Kidney (tissue), 22 donors: ENCODE measurements at places on chromosomes 6 and 20. TPM values are rescaled to one million over a fixed set of nuclear protein-coding genes. Genes with fewer than 3 reads are reported as not detected.

Gene TPD52L1
- polyA plus RNA-seq: 91.1 TPM

- DNase-seq: no peak
Observed at GRCh38 chr6:167290786-167291622, at the start of gene UNC93A. Gene UNC93A, plus strand, starts transcription at chr6:167291315. Its CDS starts 175 bp downstream, at chr6:167291490.

GRCh38 chr6:14614631-14615030 lies 497.1 kb downstream of the CD83 start:
- no peak for DNase-seq

GRCh38 chr6:56550301-56550700 lies 92.4 kb downstream of the DST start:
- no peak for DNase-seq

Gene LPIN3
- 29.4 TPM for polyA plus RNA-seq

Gene PDE7B
- 4.6 TPM for polyA plus RNA-seq

DNA sequence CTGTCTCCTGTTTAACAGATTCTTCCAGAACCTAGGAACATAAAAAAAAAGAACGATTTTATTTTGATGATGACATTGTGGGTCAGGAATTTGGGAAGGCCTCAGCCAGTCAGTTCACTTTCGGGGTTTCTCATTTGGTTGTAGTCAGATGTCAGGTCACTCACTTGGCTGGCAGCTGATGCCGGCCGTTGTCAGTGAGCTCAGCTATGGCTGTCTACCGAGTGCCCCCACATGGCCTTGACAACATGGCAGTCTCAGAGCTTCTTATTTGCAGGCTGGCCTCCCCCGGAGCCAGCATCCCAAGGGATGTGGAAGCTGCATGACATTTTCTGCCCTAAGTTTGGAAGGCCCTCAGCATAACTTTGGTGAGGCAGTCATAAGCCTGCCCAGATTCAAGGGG lies 11.5 kb downstream of the RNF217 start:
- DNase-seq: no peak

- no peak for DNase-seq
Observed at GRCh38 chr6:120938164-120938875, 396.0 kb downstream of the TBC1D32 start.

- DNase-seq: peak; percentile 43
Observed at GRCh38 chr6:156336089-156336488, 441.1 kb upstream of the ARID1B start.

GRCh38 chr6:16409531-16410441 lies 171.4 kb downstream of the GMPR start:
- DNase-seq: no peak

Gene KIF25
- not detected for polyA plus RNA-seq

Gene BANF2
- not detected for polyA plus RNA-seq

DNA sequence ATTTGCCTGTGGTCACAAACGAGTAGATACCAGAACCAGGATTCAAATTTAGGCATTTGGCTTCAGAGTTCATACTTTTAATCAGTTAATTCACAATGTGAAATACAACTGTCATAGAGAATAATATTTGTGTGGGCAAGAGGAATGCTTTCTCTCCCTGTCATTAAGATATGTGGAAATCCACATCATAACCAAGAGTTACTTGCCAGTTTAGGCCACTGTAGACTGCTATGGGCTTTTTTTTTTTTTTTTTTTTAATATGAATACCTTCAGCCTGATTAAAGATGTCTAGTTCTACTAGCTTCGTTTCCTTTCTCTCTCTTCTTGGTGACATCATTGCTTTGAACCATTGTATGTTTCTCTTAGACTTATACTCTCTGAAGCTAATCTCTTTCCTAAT lies 244.9 kb downstream of the ZFAND3 start:
- no peak for DNase-seq

DNA sequence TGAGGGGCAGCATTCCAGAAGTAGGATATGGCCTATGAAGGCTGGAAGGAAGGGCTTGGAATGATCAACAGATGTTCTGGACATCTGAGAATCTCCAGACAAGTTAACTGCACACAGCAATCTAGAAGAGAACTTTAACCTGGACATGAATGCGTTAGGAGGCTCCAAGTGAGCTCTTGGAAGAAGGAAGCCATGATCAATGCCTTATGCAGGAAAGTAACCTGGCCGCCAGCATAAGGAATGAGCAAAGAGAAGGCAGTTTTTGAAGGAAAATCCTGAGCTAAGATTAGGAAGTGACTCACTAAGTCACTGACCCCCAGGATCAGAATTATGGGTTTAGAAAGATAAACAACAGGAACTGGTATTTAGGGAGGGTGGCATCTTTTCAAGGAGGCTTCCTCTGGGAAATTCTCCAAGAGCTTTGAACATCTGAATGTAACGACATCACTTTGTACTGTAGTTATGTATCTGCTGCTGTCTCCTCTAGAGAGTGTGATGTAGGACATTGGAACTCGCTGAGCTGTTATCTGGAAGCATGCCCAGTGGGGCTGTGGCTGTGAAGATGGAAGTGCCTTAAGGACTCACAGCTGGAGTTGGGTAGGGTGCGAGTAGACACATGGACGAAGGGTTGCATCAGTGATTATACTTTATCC lies 236.8 kb downstream of the PACRG start:
- DNase-seq: no peak

DNA sequence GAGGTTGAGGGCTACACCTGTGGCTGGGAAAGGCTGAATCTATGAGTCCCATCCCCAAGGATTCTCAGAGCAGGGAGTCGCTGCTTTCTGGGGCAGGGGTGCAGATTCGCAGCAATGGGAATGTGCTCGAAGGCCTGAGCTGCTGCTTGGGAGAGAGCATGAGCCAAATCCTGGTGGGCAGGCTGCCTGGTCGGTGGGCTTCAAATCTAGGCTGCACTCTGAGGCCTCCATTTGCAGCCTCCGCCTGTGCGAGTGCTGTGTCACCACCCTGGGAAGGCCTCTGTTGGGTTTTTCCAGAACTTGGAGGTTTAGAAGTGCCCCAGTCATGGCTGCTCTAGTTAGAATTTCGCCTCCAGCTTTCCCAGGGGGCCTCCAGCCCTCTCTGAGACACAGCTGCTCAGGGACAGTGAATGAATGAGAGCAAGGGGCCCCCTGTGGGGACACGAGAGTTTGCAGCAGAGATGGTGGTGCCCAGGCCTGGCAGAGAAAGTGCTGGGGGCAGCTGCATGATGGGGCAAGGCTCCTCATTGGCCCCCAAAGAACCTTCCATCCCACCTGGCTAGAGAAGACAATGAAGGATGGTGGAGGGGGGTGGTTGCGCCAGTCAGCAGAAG lies 31.1 kb upstream of the RNF24 start:
- no peak for DNase-seq

DNA sequence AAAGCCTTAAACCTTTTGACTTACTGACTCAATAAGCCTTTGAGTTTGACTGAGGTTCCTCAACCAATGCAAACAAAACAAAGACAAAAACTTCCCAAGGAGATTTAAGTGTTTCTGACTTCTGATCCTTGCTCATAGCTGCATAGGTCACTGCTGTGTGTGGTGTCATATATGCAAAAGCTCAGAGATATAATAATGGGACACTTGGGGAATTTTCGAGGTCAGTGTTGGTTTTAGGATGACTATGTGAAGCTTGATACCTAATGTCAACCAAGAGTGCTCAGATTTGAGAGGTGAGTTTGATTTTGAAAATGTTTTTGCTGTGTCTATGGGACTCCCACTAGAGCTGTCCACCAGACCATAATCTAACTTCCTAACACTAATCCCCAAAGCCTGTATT lies 26.2 kb downstream of the ZKSCAN8 start:
- no peak for DNase-seq

DNA sequence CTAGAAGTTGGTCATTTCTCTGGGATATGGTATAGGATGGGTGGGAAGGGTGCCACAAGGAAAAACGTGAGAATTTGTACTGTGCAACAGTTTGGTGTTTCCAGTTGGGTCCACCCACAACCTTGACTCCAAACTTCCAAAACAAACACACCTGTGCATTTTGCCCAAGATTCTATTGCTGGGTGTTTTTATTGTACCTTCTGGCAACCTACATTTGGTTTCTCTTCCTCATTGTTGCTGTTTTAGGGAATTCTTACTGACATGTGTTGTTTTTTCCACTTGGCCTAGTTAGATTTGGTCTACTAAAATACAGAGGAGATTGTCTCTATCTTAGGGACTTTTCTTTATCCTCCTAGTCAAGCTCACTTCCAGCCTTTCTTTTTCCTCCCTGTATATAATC lies 16.7 kb downstream of the TULP4 start:
- DNase-seq: no peak

- DNase-seq: no peak
Observed at GRCh38 chr6:112202639-112203341, 51.6 kb downstream of the LAMA4 start.

DNA sequence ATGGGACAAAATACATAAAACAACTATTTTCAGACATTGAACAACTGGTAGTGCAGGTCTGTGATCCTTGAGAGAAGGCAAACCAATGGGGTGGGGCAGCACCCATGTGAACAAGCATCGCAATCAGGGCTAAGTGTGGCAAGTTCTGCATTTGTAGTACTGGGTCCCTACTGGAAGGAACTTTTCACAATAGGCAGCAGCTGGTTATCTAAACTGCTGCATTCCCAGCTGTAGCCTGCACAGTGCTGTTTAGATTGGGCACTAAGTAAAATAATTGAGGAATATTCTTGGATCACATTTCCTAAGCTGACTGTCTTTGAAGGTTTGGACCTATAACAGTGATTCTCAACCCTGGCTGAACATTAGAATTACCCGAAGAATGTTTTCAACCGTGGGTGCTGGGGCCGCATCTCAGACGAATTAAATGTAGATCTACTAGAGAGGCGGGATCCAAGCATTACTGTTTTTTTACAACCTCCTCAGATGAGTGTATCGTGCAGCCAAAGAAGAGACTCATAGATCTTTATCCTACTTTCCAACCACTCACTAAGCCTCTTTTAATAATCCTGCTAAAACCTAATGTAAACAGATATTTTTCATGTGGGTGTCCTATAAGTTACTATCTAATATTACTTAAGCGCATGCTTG lies 12.4 kb upstream of the MAP3K4 start:
- no peak for DNase-seq

Gene SGK2
- 95.1 TPM for polyA plus RNA-seq

DNA sequence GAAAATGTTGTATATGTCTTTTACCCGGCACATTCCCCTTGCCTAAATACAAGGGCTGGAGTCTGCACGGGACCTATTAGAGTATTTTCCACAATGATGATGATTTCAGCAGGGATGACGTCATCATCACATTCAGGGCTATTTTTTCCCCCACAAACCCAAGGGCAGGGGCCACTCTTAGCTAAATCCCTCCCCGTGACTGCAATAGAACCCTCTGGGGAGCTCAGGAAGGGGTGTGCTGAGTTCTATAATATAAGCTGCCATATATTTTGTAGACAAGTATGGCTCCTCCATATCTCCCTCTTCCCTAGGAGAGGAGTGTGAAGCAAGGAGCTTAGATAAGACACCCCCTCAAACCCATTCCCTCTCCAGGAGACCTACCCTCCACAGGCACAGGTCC lies 11.3 kb upstream of the MAPRE1 start:
- DNase-seq: no peak

Gene IL17F
- polyA plus RNA-seq: not detected

GRCh38 chr20:33333616-33334015 lies 50.6 kb downstream of the BPIFB1 start:
- DNase-seq: no peak

- no peak for DNase-seq
Observed at GRCh38 chr6:145090801-145091585, 644.3 kb downstream of the EPM2A start.

- DNase-seq: no peak
Observed at GRCh38 chr6:105859457-105859856, 226.7 kb upstream of the PRDM1 start.

- no peak for DNase-seq
Observed at GRCh38 chr6:57252975-57253374, 30.9 kb upstream of the RAB23 start.

GRCh38 chr6:39904946-39905639 lies 29.2 kb downstream of the MOCS1 start:
- no peak for DNase-seq

GRCh38 chr6:167517254-167517916 lies 192.5 kb downstream of the TTLL2 start:
- peak; percentile 48 for DNase-seq

DNA sequence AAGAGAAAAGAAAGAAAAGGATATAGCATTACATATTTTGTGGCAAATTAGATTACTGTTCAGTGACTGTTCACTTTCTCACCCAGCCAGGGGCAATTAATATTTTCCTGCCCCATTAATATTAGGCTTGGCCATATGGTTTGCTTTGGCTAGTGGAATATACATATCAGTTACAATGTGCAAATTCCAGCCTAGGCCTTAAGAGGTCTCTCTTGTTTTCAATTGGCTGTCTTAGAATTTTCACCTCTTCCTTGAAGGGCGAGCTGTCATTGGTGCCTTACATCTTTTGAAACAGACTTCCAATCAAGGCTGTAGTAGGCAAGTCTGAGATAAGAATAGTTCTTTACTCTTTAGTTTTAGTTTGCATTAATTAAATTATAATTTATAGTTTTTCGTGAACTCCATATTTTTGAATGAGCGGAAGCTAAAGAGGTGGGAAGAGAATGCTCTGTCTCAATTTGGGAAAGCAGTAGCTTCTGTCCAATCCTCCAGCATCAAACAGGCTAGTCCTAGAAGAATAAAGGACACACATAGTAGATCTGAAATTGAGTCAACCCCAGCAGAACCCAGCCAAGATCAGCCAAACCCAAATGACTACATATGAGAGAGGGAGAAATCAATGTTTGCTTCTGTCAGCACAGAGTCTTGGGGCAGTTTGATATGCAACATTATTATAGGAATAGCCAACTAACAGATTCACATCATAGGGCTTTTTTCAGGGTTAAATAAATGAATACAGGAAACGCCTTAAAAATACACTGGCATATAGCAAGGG lies 6.3 kb upstream of the CSNK2A1 start:
- no peak for DNase-seq

DNA sequence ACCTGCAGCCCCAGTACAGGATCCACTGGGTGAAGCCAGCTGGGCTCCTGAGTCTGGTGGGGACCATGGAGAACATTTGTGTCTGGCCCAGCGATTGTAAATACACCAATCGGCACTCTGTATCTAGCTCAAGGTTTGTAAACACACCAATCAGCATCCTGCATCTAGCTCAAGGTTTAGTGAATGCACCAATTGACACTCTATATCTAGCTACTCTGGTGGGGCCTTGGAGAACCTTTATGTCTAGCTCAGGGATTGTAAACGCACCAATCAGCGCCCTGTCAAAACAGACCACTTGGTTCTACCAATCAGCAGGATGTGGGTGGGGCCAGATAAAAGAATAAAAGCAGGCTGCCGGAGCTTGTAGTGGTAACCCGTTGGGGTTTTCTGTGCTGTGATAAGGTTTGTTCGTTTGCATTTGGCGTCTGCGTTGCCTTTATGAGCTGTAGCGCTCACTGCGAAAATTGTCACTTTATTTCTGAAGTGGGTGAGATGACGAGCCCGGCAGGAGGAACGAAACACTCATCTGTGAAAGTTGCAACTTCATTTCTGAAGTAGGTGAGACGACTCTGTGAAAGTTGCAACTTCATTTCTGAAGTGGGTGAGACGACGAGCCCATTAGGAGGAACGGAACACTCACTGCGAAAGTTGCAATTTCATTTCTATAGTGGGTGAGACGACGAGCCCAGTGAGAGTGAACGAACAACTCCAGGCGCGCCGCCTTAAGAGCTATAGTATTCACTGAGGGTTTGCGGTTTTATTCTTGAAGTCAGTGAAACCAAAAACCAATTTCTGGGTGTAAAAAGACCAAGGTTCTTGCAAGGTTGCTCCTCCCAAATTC lies 31.1 kb downstream of the SERPINB6 start:
- DNase-seq: no peak
